ENCODE measurements at places on chromosomes 7 and 10. TPM values are rescaled to one million over a fixed set of nuclear protein-coding genes. Genes with fewer than 3 reads are reported as not detected.

PCLO gene
- total RNA-seq = 34.6 TPM

VAX1 gene
- total RNA-seq = 0.33 TPM

OGDHL gene
- total RNA-seq = 15.8 TPM

OPN1SW gene
- total RNA-seq = 35.2 TPM

ITGA8 gene
- total RNA-seq = 42.4 TPM

ANKRD61 gene
- total RNA-seq = not detected

FAM241B gene
- total RNA-seq = 5.1 TPM

EBLN1 gene
- not detected for total RNA-seq

PBLD gene
- 11.3 TPM for total RNA-seq

RAB18 gene
- 80.2 TPM for total RNA-seq

MICALL2 gene
- total RNA-seq = 8.5 TPM

Measured in camera-type eye (tissue), 1 donor.